ENCODE measurements at places on chromosomes 13 and 19.

DNA sequence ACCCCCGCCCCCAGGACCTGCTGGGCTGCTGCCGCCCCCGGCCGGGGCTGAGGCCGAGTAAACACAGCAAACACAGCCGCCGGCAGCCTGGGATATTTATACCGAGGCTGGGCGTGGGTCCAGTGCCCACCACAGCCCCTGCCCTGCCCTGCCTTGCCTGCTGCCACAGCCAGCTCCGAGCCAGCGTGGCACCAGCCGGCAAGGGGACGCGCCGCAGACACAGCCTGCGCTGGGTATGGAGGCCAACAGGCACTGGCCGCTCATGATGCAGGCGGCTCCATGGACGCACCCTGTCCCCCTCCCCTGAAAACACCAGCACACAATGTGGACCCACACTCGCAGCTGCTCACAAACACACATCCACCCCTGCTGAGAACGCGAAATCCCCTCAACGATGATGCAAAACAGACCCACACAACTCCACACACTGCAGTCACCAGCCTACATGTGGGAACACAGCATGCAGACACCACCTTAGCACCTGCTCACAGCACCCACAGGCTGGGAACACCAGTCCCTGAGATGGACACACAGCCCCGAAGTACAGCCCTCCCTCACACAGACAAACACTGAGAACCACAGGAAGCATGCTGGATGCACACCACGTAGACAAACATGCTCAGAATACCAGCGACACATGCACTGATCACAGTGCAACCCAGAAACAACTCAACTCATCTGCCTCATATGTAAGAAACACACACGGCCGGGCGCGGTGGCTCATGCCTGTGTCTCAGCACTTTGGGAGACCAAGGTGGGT, 16.2 kb downstream of the CCDC97 start:
- DNase-seq, result no peak

GRCh38 chr13:21117104-21117809, 55.9 kb upstream of the LATS2 start:
- no peak for DNase-seq

- DNase-seq, result no peak
These were observed 6.9 kb upstream of the ICAM4 start for GRCh38 chr19:10279737-10280442.

- no peak for DNase-seq
These were observed 232.9 kb upstream of the SLC10A2 start for GRCh38 chr13:103299079-103299478.

GRCh38 chr19:18745012-18745735, 45.9 kb downstream of the COMP start:
- DNase-seq, result no peak

- DNase-seq, result no peak
These were observed 16.0 kb upstream of the TPM4 start for GRCh38 chr19:16060294-16060693.

- DNase-seq, result no peak
These were observed 168.9 kb upstream of the TSC22D1 start for GRCh38 chr13:44744880-44745633.

DNA sequence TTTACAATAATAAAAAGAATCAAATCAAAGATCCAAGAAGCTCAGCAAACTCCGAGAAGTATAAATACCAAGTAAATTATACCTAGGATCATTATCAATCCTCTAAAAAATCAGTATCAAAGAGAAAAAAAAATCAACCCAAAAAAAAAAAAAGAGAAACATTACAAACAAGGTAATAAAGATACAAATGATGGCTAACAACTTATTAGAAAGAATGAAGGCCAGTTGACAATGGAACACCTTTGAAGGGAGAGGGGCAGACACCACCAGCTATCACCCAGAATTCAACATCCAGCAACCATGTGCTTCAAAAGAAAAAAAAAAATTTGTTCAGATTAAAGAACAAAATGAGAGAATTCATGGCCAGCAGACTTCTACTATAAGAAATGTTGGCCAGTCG, 77.2 kb downstream of the ABCC4 start:
- DNase-seq, result no peak

DNA sequence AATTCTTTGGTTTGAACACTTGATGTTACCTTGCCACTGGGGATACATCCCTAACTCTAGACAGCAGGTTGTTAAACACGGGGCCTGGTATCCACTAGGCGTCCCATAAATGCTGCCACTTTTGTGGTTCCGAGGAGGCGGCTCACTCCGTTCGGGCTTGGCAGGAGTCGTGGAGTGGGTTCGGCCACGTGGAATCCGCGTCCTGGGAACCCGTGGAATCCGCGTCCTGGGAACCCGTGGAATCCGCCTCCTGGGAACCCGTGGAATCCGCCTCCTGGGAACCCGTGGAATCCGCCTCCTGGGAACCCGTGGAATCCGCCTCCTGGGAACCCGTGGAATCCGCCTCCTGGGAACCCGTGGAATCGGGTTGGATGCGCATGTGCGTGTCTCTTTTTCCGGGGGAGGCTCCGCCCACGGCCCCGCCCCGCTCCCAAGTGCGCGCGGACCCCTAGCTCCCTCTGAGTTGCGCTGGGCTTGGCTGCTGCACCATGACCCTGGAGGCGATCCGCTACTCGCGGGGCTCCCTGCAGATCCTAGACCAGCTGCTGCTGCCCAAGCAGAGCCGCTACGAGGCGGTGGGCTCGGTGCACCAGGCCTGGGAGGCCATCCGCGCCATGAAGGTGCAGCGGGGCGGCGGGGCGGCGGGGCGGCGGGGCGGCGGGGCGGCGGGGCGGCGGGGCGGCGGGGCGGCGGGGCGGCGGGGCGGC, at the start of gene MRI1:
Gene MRI1 (plus strand): TSS at position 422 of the 707 bp plus-strand sequence. CDS start 67 bp downstream, at position 489.
- peak; percentile 39 for DNase-seq

GRCh38 chr19:12997967-12998940, 3.0 kb downstream of the NFIX start:
- DNase-seq, result no peak

- DNase-seq, result no peak
These were observed 10.8 kb downstream of the JOSD2 start for GRCh38 chr19:50500060-50500752.

DNA sequence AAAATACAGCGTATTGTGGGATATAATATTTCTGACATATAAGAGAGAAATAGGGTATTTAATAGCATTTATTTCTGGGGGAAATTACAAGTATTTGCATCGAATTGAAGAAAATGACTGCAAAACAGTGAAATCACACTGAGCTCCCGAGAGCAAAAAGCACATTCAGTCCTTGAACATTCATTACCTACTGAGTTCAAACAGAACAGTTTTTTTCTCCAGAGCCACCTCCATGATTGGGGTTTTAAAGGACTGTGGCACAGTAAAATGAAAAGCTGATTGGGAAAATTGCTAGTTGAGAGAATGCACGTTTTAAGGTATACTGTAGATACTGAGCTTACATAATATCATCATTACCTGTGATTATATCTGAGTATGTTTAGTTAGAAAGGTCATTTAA, 58.0 kb upstream of the TRPC4 start:
- no peak for DNase-seq

Measured in stimulated activated CD8-positive, alpha-beta memory T cell treated with anti-CD3 and anti-CD28 coated beads, Interleukin-2, amount 100 ng/mL, for 1 hour (primary cell).